Activated T-cell treated with anti-CD3 and anti-CD28 coated beads, Interleukin-2, amount 50 U/mL, for 24 hours (primary cell): ENCODE measurements at places on chromosomes 13 and 19.
A peak's percentile ranks its signal among the peaks of the same experiment; 100 is the strongest.

DNA sequence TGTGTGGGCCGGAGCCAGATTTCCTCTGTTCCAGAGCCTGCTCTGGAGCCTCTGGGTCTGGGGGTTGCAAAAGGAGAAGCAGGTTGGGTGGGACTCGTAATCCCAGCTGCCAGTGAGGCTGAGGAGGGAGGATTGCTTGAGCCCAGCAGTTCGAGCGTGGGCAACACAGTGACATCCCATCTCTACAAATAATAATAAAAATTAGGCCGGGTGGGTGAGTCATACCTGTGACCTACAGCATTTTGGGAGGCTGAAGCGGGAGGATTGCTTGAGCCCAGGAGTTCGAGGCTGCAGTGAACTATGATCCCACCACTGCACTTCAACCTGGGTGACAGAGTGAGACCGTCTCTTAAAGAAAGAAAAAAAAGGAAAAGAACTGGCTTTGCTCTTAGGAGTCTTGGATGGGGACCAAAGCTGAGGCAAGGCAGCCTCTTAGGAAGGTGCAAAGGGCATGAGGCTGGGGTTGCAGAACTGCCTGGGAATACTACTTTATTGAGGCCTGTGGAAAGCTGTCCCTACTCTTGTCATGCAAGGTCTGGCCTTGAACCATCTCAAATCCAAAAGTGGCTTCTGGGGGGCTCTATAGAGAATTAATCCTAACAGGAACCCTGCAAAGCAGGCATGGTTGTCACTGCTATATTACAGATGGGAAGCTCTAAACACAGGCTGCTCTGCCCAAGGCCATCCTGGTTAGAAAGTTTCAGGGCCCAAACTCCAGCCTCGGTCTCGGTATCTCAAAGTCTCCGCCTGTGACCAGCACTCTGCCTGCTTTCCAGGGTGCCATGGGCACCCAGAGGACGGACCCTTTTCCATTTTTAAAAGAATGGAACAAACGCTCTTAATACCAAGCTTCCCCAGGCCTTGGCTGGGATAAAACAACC lies 880 bp upstream of the C19orf12 start:
- no peak for DNase-seq

- DNase-seq = no peak
Observed at GRCh38 chr13:111971891-111972780, 94.8 kb upstream of the SOX1 start.

DNA sequence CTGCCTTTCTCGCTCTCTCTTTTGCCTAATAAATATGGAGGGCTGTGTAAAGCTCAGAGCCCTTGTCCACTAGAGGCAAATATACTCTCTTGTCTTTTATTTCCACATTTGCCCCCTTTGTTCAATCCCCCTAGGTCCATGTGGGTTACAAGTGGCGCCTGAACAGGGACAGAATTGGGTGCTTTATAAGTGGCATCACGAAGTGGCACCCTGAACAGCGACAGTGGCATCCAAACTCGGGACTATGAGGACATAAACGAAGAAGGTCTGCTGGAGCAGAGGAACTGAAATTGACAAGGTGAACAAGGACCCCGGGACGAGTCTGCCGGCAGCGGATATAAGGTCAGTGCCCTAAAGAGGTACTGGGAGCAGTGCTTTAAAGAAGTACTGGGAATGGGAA lies 4.3 kb upstream of the ZNF610 start:
- no peak for DNase-seq

DNA sequence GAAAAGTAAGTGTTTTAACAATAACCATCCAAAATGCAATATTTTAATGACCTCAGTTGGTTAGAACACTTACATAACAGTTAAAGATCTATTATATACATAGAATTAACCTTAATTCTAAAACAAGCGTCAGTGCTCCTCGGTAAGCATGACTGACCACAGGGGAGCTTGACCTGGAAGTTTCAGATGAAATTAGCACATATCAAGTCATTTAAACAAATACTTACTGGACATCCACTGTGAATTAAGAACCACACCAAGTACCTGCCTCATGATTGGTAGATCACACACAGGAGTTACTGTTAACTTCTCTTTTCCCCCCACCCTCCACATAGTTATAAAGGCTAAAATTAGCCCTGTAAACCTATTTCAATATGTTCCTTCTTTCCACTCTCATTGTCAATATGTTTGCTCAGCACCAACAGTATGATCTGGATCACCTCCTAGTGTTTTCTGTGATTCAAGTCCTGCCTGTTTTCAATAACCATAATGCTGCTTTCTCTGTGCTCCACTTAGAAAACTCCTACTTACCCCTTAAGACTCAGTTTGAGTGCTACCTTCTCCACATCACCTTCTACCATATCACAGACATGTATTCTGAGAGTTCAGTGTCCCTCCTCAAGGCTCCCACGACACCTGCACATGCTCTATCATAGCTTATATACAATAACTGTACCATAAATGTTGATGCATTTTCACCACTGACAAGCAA lies 209.0 kb downstream of the VWA8 start:
- DNase-seq = no peak

GRCh38 chr13:20778311-20778710 lies 4.5 kb upstream of the EEF1AKMT1 start:
- DNase-seq = no peak

- DNase-seq = no peak
Observed at GRCh38 chr13:27113436-27113835, 58.2 kb downstream of the USP12 start.

- no peak for DNase-seq
Observed at GRCh38 chr13:31209841-31210210, 10.1 kb downstream of the B3GLCT start.

DNA sequence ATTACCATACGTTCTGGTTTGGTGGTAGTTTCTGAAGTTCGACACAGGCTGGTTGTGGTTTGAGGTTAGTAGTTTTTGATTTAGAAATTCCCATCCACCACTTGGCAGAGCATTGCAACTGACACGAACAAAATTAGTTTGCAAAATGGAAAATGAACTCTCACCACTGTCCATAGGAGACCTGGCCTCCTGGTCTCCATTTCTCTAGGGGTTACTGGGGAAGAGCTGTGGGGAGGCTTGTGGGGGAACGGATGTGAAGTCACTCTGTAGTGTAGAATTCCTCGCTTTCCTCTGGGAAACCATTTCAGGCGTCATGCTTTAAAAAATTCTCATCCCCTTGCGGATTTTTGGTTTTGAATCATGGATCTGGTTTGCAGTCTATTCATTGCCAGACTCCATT lies 321.5 kb upstream of the MAB21L1 start:
- DNase-seq = no peak

DNA sequence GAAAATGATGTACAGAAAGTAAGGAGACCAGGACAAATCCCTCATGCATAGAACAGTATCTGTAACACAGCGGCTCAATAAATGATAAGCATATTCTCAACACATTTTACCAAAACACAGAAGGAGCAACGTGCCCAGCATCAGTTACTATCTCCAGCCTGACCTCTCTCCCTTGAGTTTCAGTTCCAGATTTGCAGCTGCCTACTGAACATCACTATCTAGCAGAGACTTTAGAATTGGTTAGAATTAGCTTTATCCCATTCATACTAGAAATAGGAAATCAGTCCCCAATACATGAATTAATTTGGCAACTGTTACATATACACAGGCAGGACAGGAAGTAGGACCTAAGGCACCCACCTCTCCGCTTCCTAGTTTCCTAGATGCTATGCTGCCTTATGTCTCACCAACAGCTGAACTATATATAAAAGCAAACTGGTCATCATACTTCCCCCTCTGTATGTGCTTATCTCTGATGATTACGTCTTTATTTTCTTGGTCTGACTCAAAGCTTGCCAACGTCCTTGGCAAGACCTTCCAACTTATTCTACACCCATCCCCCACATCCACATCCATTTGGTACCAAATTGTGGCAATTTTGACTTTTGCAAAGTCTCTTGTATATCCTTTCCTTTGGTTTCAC lies 61.1 kb downstream of the SACS start:
- no peak for DNase-seq

- DNase-seq = no peak
Observed at GRCh38 chr19:45592366-45592765, 7.8 kb upstream of the OPA3 start.

GRCh38 chr13:78147905-78148304 lies 229.3 kb upstream of the EDNRB start:
- DNase-seq = no peak

DNA sequence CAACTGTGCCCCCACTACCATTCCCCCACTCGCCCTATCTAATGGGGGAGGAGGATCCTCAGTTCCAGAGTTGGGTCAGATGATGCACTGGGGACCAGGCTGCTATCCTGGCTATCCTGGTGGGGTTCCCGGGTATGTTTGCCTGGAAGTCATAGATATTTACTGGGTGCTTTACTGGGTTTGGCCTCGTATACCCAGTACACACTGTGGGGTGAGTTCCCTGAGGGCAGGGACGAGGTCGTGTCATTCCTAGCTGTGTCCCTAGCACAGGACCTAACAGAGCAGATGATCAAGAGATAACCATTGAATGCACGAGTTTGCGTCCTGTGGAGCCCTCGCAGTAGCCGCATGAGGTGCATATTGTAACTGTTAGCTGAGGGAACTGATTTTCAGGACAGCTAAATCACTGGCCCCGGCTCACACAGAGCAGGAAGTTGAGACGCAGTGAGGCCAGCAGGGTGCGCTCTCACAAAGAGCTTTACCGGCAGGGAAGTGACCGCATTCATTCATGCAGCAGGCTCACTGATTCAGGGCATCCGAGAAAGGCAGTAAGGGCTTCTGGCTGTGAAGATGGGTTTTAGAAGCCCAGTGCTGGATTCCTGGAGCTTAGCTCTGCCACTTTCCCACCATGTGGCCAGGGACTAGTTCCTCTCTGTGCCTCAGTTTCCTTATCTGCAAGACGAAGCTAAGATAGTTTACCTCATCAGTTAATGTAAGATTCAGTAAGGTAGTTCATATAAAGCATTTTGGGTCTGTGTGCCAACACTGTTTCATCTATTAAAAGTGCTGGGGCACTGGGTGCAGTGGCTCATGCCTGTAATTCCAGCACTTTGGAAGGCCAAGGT lies 6.0 kb downstream of the RUVBL2 start:
- DNase-seq = peak; percentile 79

- DNase-seq = no peak
Observed at GRCh38 chr19:50152578-50152977, 10.5 kb downstream of the IZUMO2 start.

GRCh38 chr19:41421973-41422372 lies 5.2 kb downstream of the B3GNT8 start:
- no peak for DNase-seq

- no peak for DNase-seq
Observed at GRCh38 chr19:15137777-15138176, 30.6 kb downstream of the SYDE1 start.

- DNase-seq = no peak
Observed at GRCh38 chr13:98831236-98831635, 78.8 kb upstream of the SLC15A1 start.

GRCh38 chr13:51683597-51683996 lies 99.3 kb downstream of the WDFY2 start:
- no peak for DNase-seq

- peak; percentile 34 for DNase-seq
Observed at GRCh38 chr19:39582442-39582841, 19.9 kb upstream of the LGALS13 start.

DNA sequence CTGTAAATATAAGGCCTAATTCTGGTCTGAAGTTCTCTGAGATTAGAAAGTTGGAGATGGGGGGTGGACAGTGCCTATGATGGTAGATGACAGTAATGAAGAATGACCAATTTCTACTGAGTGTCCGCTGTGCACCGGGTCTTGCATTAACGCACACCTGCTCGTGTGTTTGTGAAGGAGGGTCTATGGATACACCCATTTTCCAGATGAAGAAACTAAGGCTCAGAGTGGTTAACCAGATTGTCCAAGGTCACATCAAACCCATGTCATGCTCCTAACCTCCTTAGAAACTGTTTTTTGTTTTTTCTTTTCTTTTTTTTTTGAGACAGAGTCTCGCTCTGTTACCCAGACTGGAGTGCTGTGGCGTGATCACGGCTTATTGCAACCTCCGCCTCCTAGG lies 13.7 kb downstream of the AXL start:
- no peak for DNase-seq

- no peak for DNase-seq
Observed at GRCh38 chr13:23427342-23427843, 6.1 kb downstream of the SACS start.

DNA sequence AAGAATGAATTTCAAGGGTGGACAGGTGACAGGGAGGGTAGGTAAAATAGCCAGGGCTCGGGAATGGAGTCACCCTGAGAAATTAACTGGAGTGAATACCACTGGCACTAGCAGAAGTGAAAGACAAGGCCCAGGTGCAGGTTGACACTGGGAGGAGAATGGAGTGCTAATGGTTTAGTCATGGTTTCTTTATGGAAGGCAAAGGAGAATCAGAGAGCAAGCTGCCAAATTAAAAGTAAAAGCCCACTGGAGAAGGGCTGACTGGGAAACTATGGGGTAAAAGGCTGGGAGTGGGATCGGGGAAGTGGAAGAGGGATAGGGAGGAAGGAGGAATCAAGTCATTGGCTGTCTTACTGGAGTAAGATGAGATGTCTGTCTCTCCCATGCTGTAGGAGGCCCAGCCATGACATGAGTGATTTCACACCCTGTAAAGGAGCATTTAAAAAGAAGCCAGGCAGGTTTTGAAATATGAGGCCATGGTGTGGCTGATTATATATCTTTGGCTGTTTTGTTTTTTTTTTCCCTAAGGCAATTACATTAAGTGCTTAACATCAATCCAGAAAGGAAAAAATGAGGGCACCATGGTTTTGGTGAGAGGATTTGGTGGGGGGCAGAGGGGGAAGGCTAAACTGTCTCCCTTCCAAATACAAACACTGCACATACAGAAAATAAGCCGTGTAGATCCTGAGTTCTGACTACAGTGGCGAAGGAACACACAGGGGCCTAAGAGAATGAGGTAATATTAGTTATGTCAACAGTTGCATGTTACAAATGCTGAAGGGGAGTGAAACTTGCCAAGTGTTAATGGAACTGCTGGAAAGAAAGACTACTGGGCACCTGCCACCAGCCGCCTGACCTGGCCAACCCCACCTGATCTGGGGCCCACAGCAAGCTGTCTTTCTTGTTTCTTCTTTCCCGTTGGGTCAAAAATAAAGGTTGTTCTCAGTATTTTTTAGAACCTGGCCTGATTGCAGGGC lies 183.5 kb upstream of the TSC22D1 start:
- DNase-seq = no peak

GRCh38 chr19:51607077-51607476 lies 23.1 kb downstream of the SIGLEC5 start:
- peak; percentile 42 for DNase-seq

GRCh38 chr19:32404933-32405430 lies 588 bp upstream of the DPY19L3 start:
- DNase-seq = no peak

- no peak for DNase-seq
Observed at GRCh38 chr13:111372651-111373425, 52.4 kb downstream of the TEX29 start.

- no peak for DNase-seq
Observed at GRCh38 chr19:7355151-7355820, 6.5 kb downstream of the ARHGEF18 start.
